GM04504 (cell line): ENCODE measurements at places on chromosomes 3 and 15.

GRCh38 chr3:23926736-23927135 lies 9.8 kb downstream of the RPL15 start:
- DNase-seq, result no peak

DNA sequence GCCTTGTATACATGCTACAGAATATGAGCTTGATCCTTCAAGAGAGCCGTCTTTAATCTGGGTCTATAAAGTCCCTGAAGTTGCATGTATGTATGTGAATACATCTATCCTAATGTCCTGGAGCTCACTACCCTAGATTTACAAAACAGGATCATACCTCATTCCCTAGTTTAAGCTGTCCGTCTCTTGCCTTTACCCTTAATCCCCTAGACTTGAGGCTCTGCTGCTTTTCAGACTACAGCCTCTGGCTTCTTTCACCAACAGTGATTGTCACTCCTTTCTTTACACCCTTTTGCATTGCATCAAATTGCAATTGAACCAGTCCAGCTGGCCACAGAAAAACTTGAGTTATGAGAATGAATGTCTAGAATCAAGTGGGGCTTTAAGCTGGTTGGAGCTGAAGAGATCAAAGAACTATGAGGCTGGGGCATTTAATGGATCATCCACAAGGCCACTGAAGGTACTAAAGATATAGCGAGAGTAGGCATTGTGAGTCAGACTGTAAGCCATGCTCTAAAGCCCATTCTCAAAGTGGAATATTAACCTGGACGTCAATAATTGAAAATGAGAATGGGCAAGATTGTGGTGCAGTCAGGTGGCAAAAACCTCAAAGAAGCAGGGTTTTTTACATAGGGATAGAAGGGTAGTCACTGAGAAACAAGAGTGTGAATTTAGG lies 12.3 kb upstream of the PLD1 start:
- DNase-seq, result no peak

DNA sequence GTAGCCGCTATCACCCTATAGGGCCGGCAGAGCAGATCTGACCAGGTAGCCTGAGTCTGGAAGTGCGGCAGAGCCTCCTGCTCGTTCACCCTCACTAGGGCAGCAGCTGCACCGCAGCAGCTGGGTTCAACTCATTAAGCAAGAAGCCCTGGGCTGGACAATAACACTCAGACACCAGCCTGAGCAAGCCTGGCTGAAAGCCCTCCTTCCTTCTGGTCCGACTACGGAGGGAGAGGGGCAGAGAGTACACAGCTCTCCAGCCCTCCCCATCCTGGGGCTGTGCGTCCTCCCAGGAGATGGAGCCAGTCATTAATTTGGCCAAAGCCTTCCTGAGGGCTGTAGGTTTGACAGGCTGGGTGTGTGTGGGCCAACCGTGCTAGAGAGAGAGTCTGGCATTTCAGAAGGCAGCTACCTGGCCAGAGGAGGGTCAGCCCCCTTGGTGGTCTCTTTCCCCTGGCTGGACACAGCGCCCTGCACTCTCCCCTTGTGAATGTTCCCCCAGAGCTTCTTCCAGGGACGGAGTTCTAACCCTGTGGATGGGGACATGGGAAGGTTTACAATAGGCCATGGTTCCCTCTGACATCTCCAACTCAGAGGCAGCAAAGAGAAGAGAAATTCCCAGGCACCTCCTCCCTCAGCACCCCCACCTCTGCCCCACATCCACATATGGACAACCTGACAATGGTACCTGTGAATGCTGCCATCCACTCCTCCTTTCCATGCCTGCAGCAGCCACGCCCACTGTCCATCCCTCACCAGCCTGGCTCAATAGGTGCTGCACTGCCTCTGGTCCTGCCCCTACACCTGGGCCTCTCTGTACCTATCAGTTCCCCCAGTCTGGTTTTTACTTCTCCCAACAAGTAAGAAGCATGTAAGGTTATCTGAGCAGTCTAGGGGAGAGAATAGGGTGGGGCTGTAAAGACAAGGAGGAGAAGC lies 6.5 kb downstream of the CHRNB4 start:
- DNase-seq, result no peak

GRCh38 chr3:179348325-179349013 lies 960 bp downstream of the MFN1 start:
- DNase-seq, result no peak

DNA sequence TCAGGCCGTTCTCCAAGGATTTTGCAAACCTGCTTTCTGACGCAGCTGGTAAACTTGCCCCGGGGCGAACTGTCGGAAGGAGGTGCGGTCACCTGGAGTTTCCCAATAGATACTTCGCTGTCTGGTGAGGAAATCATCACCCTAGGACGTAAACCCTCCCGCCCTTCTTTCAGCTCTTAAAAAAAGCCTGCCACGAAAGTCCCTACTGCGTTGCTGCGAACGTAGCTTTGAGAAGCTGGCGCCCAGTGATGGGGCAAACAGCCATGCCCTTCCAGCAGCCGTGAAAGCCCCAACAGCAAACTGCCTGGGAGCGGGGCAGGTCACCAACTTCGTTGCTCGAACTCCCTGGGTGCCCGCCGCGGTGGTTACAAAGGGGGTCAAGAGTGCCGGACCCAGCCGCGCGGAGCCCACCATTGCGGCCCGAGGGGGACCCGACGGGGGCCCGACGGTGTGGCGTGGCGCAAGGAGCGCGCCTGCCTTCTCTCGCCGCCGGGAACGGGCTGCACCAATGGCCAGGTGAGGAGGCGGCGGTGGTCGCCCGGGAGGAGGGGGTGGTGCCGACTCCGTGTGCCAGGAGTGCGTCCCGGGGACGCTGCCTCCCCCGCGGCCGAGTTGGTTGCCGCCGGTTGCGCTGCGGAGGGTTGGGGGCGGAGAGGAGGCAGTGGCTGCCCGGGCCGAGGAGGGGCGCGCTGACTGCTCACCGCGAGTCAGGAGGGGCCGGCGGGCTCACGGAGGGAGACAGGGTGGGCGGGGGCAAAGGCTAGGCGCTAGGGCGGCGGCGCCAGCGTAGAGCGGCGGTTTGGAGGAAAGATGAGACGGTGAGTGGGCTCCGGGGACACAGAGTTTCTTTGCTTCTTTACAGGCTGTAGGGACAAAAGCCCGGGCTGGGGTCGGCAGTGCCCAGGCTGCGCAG lies at the start of gene PHLDB2:
Gene PHLDB2 (plus strand): TSS at position 205 of the 913 bp plus-strand sequence. CDS start 24,813 bp downstream, outside the sequence.
- DNase-seq, result peak; percentile 48
